NCI-H2029 (cell line): ENCODE measurements at places on chromosomes 3 and 15.

DNA sequence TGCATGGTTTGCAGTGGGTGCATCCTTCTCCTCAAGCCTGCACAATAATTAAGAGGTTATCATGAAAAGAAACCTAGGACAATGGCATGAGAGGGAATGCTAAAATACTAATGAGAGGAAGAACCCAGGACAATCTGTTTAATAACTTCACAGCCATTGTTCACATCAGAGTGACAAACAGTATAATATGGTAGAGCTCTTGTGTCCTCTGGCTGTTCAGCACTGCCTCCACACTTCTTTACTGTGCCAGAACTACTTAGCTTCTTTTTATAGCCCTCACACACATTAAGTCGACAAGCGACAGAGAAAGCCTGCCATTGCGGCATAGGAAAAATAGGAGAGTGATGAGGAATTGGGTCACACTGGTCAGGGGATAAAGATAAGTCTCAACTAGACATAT is 65.0 kb upstream of the MEIS2 start:
- DNase-seq, result no peak

GRCh38 chr3:13879946-13880810 is at the start of gene WNT7A:
Gene WNT7A (minus strand): TSS chr3:13880071. CDS start chr3:13879816, 255 bp downstream.
- peak; percentile 25 for DNase-seq

DNA sequence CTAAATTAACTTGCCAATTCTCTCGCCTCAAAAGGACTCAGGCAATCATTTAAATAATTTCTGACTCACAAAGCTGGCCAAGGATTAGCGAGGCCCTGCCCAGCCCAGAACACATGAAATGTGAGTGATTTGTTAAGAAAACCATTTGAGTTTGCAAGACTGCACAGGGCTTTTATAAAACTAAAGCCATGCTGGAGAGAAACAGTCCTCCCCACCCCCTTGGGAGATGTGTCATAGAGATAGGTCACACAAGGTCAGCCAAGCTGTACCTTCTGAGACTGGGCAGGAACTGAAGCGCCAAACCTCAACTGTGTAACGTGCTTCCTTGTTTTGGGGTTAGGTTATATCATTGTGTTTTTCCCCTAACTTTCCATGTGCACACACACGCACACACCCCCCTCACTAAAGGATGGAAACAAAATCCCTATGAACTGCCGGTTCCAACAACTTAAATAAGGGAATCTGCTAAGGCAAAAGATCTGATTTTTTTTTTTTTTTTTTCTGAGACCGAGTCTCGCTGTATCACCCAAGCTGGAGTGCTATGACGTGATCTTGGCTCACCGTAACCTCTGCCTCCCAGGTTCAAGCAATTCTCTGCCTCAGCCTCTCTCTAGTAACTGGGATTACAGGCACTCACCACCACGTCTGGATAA is 8.1 kb downstream of the SPATA12 start:
- DNase-seq, result no peak

DNA sequence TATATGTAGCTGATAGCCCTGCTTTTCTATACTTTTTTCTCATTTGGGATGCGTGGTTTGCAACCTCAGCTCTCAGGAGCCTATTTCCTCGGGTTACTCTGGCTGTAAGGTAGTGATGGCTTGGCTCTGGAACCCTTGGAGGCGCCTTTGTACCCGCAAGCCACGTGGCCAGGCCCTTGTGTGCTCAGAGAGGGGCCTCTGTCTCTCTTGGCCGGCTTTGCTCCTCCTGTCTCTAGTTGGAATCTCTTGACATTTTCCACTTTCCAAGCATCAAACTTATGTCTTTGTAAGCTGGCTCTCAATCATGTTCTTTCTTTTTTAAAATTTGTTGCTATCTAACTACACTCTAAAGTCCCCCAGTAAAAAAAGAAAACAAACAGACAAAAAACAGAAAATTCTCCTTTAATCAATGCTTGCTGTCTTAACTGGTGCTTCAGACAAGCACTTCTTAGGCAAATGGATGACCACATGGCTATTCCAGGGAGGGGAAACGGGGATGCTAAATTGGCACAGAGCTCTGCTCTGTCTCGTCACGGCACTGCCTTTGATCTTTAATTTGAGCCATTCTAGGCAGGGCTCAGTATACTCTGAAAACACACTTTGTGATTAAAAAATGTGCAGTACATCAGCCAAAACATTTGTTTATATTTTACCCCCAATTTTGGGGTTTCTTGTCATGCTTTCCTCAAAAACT is 180.4 kb upstream of the NR2E3 start:
- DNase-seq, result no peak

DNA sequence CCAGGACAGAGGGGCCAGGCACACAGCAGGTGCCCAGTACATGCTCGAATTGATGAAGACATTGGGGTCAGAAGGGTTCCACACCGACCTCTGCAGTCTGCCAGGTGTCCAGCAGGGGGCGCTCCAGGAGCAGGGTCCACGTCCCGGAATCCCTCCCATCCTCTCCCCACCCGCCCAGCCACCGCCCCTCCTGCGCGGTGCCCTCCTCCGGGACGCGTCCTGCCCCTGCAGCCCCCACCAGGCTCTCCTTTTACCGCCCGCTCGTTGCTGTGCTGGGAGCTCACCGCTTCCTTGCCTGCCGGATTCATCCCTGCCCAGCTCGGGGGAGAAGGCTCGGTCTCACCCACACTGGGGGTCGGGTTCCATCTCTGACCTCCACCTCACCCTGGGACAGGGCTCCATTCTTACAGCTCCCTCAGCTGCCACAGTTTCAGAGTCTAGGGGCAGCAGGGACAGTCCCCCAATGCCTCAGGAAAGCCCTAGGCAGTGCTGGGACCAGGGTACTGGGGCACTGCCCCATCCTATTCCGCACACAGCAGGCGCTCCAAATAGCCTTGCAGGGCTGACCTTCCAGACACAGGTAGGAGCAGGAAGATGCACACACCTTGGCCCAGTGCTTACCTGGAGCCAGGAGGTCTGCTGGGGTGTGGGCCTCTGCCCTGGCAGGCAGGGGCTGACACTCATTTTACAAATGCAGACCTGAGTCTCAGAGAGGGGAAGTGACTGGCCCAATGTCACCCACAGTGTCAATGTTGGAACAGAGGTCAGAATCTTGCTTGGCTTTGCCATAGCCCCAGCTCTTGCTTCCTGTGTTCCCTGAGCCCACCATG is 31.0 kb downstream of the GRIP2 start:
- DNase-seq, result peak; percentile 28

DNA sequence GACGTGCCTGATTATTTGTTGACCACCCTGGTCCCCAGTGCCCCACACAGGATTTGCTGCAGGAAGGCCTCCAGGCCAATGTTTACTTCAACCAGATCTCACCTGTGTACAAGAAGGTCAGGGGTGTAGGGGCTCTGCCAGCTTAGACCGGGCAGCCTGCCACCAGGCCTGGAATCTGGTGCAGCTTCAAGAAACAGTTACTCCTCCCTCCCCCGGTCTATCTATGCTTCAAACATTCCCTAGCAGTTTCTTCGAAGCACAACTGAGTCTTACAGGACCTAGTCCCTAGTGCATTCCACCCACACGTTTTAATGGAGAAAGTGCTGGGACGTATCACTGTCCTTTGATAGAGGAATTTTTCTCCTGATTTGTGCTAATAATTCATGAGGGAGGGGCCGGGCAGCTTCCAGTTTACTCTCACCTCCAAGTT is 8.0 kb downstream of the SH3BP5 start:
- DNase-seq, result no peak

DNA sequence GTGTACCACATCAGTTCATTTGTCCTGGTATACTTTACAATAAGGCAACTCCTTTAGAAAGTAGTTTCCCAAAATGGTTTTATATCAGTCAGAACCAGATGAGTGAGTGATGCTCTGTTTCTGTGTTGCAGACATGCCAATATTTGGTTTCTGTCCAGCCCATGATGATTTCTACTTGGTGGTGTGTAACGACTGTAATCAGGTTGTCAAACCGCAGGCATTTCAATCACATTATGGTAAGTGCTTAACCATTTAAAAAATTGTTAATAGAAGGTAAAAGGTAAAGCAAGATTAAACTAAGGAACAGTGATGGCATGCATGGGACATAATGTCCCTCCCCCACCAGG is 40.0 kb upstream of the SCAANT1 start:
- no peak for DNase-seq

DNA sequence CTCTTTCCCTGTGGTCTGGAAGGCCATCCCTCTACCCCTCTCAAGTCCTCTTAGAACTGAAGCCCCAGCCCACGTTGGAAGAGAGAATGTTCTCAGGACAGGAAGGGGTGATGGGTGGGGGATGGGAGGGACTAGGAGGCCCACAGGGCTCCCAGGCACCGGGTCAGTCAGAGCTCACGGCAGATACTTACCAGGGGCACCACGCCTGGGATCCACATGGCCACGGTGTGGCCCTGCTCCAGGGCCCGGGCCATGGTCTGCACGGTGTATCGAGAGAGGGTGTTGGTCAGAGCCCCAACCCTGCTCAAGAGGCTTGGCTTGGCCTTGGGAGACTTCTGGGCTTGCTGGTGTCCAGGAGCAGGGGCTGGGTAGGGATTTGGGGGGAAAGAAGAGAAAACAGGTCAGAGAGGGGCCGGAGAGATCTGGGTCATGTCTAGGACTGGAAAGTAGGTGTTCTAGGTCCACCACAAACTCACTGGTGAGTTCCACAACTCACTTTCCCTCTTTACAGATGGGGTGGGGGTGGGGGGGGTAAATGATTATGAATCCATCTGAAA is 9.8 kb downstream of the PLIN1 start:
- DNase-seq, result no peak

DNA sequence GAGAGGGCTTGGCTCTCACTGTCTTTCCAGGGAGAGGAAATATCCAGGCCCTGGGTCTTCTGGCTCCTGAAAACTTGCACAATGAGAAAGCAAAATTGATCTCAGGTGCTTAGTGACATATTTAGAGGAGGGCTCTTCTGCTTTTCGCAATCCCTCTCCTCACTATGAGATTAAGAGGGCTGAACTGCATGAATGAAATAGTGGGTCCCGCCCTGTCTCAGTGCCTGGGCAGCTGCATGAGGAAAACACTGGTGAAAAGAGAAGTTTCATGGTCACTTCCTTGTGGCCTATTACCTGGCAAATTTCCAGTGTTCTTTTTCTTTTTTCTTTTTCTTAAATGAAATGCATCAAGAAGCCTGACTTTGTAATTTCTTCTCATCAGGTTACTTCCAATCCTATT is 73.5 kb downstream of the TRAK1 start:
- DNase-seq, result no peak

GRCh38 chr3:123424999-123425712 is 23.7 kb downstream of the ADCY5 start:
- no peak for DNase-seq
